Activated CD8-positive, alpha-beta T cell treated with anti-CD3 and anti-CD28 coated beads for 36 hours (primary cell): ENCODE measurements at places on chromosomes 3 and 15.

- no peak overlapping the region for H3K4me3 ChIP-seq
- no peak overlapping the region for H3K27ac ChIP-seq
- H3K4me1 ChIP-seq = no peaks in the 10 kb centered on the region
- DNase-seq = no peak
- H3K36me3 ChIP-seq = no peaks in the 10 kb centered on the region
- H3K27me3 ChIP-seq = no peaks in the 10 kb centered on the region
Observed at GRCh38 chr3:12822725-12823373, 18.5 kb downstream of the RPL32 start.

DNA sequence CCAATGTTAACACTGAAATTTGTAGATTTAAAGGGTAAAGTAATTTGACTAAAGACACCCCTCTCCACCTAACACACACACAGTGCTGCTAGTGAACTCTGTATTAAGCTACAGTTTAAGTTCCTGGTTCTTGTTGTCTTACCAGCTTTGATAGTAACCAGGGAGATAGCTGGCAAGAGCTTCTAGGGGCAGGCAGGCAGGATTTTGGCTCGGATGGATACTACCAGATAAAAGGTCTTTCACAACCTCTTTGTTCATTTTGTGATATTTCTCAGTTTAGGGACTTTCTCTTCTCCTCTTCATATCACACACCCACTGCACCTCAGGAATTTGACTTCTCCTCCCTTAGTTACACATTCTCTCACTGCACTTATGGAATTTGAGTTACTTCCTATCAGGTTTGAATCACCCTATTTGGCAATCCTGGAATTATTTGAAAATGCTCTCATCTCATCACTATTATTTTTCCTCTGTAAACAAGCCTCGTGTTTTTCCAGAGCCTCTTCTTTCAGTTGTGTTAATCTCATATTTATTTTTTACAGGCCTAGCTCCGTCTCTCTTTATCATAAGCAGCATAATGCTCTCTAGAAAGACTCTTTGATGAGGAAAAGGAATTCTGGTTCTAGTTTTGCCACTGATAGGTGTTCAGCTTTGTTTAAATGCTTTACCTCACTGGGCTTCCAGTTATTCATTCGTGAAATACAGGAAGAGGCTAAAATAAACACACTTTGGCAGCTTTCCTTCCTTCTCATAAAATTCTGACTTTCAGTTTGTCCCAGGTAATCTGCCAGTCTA is 23.0 kb upstream of the CLDN1 start:
- H3K27me3 ChIP-seq = peaks cover 14% of the 10 kb centered on the region
- no peaks in the 10 kb centered on the region for H3K36me3 ChIP-seq
- no peak for DNase-seq
- H3K4me3 ChIP-seq = no peak overlapping the region
- no peaks in the 10 kb centered on the region for H3K4me1 ChIP-seq

- DNase-seq = no peak
- no peak overlapping the region for H3K4me3 ChIP-seq
- no peak overlapping the region for H3K27ac ChIP-seq
- H3K36me3 ChIP-seq = no peaks in the 10 kb centered on the region
- H3K27me3 ChIP-seq = no peaks in the 10 kb centered on the region
Observed at GRCh38 chr3:36695769-36696137, 68.6 kb downstream of the DCLK3 start.

DNA sequence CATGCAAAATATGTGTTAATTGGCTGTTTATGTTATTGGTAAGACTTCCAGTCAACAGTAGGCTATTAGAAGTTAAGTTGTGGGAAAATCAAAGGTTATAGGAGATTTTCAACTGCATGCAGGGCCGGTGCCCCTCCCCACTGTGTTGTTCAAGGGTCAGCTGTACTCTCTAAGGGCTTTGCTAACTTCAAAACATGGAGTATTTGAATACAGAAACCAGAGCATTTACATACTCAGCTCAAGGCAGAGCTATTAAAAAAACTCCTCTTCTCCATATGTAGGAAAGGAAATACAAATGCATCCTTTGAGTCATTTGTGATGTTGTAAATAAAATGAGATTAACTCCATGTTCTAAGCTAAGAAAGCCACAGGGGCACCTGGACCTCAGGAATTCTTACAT is 16.8 kb downstream of the IL17RB start:
- no peak overlapping the region for H3K4me3 ChIP-seq
- H3K36me3 ChIP-seq = peaks cover 30% of the 10 kb centered on the region
- no peak for DNase-seq
- H3K27me3 ChIP-seq = no peaks in the 10 kb centered on the region
- H3K4me1 ChIP-seq = no peaks in the 10 kb centered on the region

DNA sequence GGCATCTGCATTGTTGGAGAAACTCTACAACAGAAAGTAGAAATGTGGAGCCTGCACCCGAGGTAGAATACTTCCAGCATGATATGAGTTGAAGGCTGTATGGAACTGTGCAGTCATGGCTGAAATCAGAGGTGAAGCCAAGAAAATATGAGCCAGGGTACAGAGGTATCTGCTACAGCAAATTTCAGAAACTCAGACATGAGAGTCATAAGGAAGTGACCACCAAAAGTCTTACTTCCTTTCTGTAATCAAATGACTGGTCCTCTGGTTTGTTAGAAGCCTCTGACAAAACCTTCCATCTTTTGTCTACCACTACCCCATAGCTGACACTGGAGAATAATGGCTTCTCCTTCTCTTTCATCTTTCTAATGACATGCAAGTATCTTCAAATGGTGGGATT is 159.4 kb downstream of the TMEM108 start:
- H3K27ac ChIP-seq = no peak overlapping the region
- no peak for DNase-seq

- no peaks in the 10 kb centered on the region for H3K36me3 ChIP-seq
- DNase-seq = no peak
- no peak overlapping the region for H3K4me3 ChIP-seq
- peaks cover 11% of the 10 kb centered on the region for H3K27me3 ChIP-seq
Observed at GRCh38 chr15:80386151-80386550, 18.0 kb upstream of the ARNT2 start.

DNA sequence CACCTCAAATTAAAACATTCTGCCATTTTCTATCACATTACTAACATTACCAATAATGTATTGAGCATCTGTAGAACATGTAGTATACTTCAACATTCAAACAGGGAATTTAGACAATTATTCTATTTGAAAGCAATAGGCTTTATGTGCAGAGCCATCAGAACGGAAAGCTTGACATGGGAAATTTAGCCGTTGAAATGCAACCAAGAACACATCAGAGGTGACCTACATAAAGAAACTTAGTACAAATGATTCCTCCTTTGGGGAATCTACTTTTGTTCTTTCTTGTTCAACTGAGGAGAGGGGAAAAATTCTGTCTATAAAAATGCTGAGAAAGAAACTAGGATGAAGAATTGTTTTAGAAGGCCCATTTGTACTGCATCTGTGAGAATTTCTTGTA is 38.6 kb upstream of the RBMS3 start:
- no peaks in the 10 kb centered on the region for H3K36me3 ChIP-seq
- no peaks in the 10 kb centered on the region for H3K4me1 ChIP-seq
- no peak overlapping the region for H3K4me3 ChIP-seq
- no peak overlapping the region for H3K27ac ChIP-seq
- no peak for DNase-seq

GRCh38 chr3:162287600-162287999 is 791.0 kb downstream of the OTOL1 start:
- H3K36me3 ChIP-seq = no peaks in the 10 kb centered on the region
- H3K4me3 ChIP-seq = no peak overlapping the region
- no peak overlapping the region for H3K27ac ChIP-seq
- no peaks in the 10 kb centered on the region for H3K27me3 ChIP-seq

GRCh38 chr3:189236352-189236751 is 64.6 kb downstream of the TPRG1 start:
- H3K4me1 ChIP-seq = peaks cover 23% of the 10 kb centered on the region
- H3K27me3 ChIP-seq = no peaks in the 10 kb centered on the region
- H3K4me3 ChIP-seq = no peak overlapping the region
- no peaks in the 10 kb centered on the region for H3K36me3 ChIP-seq

DNA sequence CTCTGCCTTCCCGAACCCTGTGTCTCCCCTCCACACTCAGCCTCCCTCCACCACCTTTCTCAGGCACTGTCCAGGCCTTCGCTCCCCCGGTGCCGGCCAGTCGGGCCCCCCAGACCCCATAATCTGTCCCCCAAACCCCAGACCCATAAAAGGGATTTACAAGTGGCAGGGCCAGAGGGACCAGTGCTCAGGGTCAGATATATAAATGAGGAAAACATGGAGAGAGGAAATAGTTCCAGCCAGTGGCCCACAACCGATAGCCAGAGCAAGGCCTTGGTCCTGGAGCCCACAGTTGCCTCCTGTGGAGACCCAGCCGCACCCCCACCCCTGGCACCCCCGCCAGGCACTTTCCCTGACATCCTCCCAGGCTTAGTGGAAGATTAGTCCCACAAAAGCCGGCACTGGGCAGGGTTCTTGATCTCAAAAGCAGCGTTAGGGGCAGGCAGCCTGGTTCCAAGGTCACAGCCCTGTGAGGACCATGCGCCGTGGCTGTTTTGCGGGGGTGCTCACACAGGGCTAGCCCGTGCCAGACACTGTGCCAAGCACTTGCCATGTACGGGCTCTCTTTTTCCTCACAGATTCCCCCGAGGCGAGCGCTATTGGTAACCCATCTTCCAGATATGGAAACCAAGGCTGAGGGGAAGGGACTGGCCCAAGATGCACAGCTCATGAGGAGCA is 1.1 kb upstream of the PLXND1 start:
- DNase-seq = no peak
- peak overlapping the region; percentile 75 for H3K4me3 ChIP-seq
- peaks cover 31% of the 10 kb centered on the region for H3K27me3 ChIP-seq
- peaks cover 2% of the 10 kb centered on the region for H3K4me1 ChIP-seq
- H3K27ac ChIP-seq = no peak overlapping the region

DNA sequence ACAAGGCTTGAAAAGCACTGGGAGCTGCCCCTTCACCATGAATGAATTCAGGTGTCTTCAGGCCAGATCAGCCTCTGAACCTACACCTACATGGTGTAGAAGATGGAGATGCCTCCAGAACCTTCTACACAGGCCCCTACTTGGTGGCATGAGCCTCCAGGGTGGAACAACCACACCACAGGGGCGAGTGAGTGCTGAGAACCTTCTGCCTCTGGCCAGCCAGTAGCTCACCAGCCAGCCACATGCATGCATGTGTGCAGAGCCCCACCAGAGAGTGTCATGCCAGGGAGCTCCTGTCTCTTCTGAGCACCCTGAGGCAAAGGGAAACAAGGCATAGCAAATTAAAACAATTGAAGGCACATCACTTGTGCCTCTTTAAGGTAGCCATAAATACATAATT is 161.8 kb upstream of the TOPAZ1 start:
- no peaks in the 10 kb centered on the region for H3K4me1 ChIP-seq
- no peak for DNase-seq
- no peaks in the 10 kb centered on the region for H3K36me3 ChIP-seq
- H3K27me3 ChIP-seq = no peaks in the 10 kb centered on the region
- no peak overlapping the region for H3K27ac ChIP-seq
- no peak overlapping the region for H3K4me3 ChIP-seq

DNA sequence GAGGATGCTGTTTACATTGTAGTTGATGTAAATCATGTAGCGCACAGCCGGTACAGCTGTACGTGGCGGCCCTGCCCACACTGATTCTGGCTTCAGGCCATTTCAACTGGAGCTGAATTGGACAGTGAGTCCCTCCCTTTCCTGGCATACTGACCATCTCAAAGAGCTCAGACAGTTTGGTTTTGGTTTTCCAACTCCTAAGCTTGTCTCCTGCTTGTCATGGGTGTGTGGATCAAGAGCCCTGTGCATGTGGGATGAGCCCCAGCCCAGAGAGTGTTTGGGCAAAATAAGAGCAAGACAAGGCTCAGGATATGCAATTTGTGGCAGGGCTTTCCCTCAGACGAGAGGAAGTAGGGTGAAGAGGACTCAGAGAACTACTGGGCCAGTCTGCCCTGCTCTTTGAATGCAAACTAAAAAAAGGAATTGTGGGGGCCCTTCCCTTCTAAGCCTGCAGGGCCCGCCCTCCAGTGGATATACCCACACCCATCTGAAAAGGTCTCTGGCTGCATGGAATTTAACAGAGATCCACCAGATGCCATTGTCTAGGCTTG is 13.3 kb downstream of the ITGA11 start:
- no peak for DNase-seq
- H3K4me1 ChIP-seq = no peaks in the 10 kb centered on the region
- no peaks in the 10 kb centered on the region for H3K27me3 ChIP-seq
- no peak overlapping the region for H3K4me3 ChIP-seq
- no peaks in the 10 kb centered on the region for H3K36me3 ChIP-seq

GRCh38 chr3:188342991-188343732 is 189.2 kb downstream of the LPP start:
- H3K4me3 ChIP-seq = no peak overlapping the region
- no peak overlapping the region for H3K27ac ChIP-seq
- H3K36me3 ChIP-seq = peaks cover 6% of the 10 kb centered on the region
- no peaks in the 10 kb centered on the region for H3K27me3 ChIP-seq
- peaks cover 39% of the 10 kb centered on the region for H3K4me1 ChIP-seq
- DNase-seq = no peak

GRCh38 chr15:48447058-48447457 is 115.8 kb downstream of the DUT start:
- H3K27me3 ChIP-seq = no peaks in the 10 kb centered on the region
- H3K4me1 ChIP-seq = no peaks in the 10 kb centered on the region
- no peak overlapping the region for H3K4me3 ChIP-seq
- H3K36me3 ChIP-seq = no peaks in the 10 kb centered on the region

DNA sequence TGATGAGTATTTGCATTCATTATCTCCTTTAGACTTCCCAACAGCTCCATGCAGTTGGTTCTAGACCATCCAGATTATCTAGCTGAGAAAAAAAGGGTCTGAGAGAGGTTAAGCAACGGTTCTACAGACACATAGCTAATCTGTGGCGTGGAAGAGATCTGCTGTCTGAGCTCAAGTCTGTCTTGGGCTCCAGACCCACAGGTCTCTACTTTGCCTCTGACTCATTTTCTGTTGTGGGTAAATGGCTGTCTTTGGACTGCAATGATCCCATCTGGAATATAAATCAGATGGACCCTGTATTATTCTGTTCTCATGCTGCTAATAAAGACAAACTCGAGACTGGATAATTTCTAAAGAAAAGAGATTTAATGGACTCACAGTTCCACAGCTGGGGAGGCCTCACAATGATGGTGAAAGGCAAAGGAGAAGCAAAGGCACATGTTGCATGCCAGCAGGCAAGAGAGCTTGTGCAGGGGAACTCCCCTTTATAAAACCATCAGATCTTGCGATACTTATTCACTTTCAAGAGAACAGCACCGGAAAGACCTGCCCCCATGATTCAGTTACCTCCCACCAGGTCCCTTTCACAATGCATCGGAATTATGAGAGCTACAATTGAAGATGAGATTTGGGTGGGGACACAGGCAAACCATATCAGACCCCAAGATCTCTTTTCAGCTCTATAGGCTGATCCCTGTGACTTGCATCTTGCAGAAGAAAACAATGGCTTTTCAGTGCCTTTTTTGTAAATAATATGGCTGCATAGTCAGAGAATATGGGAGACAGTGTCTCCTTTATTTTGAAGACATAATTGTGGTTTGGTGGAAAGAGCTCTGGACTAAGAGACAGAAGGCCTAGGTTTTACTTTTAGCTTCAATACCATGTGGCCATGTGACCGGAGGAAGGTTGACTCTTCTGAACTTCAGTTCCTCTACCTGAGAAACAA is 24.7 kb downstream of the CEMIP start:
- H3K4me1 ChIP-seq = peaks cover 25% of the 10 kb centered on the region
- no peaks in the 10 kb centered on the region for H3K27me3 ChIP-seq
- H3K4me3 ChIP-seq = no peak overlapping the region
